Calu3 (cell line): ENCODE measurements at places on chromosomes 16 and 17. TPM values are rescaled to one million over a fixed set of nuclear protein-coding genes. Genes with fewer than 3 reads are reported as not detected.
A peak's percentile ranks its signal among the peaks of the same experiment; 100 is the strongest.

DNA sequence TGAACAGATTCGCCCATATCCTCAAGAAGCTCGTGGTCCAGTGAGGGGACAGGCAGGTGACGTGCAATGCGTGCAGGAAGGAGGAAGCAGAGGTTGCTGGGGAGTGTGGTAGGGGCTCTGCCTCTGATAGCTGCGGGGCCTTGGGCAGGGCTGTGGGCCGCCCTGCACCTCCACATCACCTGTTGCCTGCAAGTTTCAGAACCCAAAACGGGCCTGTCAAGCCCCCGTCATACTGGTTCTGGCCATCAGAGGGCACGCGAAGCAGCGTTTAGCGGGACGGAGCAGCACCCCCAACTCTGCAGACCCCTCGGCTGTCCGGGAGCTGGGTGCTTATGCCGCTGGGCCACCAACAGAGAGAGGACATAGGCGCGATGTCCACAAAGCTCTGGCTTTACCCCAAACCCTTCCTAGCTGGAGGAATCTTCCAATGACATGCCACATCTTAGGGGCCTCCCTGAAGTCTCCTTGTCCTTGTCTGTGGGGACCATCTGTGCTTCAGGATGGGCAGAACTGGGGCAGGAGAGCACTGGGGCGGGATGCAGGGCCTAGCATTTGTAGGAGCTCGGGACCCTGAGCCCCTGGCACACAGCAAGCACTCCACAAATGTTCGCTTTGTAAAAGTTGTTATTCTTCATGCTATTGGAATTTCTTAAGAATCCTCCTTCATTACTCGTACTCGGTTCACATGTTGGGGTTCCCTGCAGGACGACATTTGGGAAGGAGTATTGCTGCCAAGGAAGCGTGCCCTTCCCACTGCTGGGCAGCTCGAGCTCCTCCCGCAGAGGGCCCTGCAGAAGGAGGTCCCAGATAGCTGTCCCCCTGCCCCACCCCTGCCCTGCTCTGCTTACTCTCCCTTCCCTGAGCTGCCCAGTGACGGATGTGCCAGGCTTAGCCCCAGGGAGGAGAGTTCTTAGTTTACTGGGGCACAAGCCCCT lies 64.3 kb downstream of the CNGB1 start:
- H3K4me1 ChIP-seq: peaks cover 5% of the 10 kb centered on the region
- no peak for DNase-seq
- H3K27ac ChIP-seq: no peak overlapping the region

- H3K36me3 ChIP-seq: peaks cover 6% of the 10 kb centered on the region
- H3K27ac ChIP-seq: peak overlapping the region; percentile 69
- peak; percentile 70 for DNase-seq
These were observed 111.4 kb downstream of the UTP18 start for GRCh38 chr17:51371732-51372151.

The TMEM92 gene
- 4.8 and 8.9 TPM in 2 replicates for total RNA-seq

DNA sequence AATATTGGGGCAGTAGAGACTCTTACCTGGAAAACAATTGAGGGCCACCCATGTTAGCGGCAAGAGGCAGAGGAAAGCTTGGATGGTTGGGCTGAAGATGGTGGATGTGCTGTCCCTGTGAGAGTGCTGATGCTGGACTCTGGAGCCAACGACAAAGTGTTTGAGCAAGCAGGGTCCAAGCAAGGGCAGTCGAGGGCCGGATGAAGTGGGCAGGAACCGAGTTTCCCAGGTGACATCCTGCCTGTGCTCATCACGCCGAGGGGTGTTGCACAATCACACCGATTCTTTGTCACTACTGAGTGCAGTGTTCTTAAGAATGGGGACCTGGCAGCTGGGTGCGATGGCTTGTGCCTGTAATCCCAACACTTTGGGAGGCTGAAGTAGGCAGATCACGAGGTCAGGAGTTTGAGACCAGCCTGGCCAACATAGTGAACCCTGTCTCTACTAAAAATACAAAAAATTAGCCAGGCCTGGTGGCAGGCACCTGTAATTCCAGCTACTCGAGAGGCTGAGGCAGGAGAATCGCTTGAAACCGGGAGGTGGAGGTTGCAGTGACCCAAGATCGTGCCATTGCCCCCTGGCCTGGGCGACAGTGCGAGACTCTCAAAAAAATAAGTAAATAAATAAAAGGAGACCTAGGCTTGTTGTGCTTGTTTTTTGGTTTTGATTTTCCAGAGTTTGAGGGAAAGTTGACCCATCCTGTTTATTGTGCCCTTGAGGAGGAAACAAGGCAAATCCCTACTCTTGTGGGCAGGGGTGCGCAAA lies 6.1 kb downstream of the PYCARD start:
- no peaks in the 10 kb centered on the region for H3K27me3 ChIP-seq
- peaks cover 90% of the 10 kb centered on the region for H3K36me3 ChIP-seq
- peak overlapping the region; percentile 10 for H3K27ac ChIP-seq
- no peak overlapping the region for H3K4me3 ChIP-seq
- peaks cover 22% of the 10 kb centered on the region for H3K4me1 ChIP-seq
- no peak for DNase-seq

DNA sequence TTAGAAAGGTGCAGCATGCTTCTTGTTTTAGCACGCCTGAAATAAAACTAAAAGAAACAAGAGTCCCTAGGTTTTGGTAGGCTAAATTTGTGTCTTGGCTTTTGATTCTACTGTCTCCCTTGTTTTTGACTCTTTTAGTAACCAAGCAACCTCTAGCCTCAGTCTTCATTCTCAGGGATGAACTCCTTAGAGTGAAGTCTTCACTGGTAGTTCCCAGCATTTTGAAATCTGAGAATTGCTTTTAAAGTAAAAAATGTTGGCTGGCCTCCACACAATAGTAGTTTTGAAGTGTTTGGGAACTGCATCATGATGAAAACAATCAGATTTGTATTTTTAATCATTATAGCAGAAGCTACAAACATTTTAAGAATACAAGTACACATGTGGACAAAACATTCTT lies 6.1 kb upstream of the CDR2 start:
- DNase-seq: no peak
- H3K4me1 ChIP-seq: peaks cover 3% of the 10 kb centered on the region
- H3K36me3 ChIP-seq: no peaks in the 10 kb centered on the region
- no peaks in the 10 kb centered on the region for H3K27me3 ChIP-seq
- no peak overlapping the region for H3K27ac ChIP-seq

The FAAP100 gene
- 39.4 and 39.7 TPM in 2 replicates for total RNA-seq

The GFER gene
- 40.8 and 43.5 TPM in 2 replicates for total RNA-seq

The GFAP gene
- total RNA-seq: not detected in 2 replicates

The ITGAD gene
- total RNA-seq: not detected in 2 replicates

The DPEP2 gene
- total RNA-seq: not detected in 2 replicates

GRCh38 chr17:82241183-82241925 lies 12.5 kb downstream of the SLC16A3 start:
- H3K27ac ChIP-seq: peak overlapping the region; percentile 58
- peaks cover 86% of the 10 kb centered on the region for H3K36me3 ChIP-seq
- no peaks in the 10 kb centered on the region for H3K27me3 ChIP-seq

- H3K4me1 ChIP-seq: peaks cover 44% of the 10 kb centered on the region
- peaks cover 46% of the 10 kb centered on the region for H3K36me3 ChIP-seq
- H3K27me3 ChIP-seq: peaks cover 13% of the 10 kb centered on the region
- H3K4me3 ChIP-seq: peak within 1 kb of the TSS; percentile 73
These were observed at the start of gene TIMP2 for GRCh38 chr17:78925234-78925633. Gene TIMP2, minus strand, starts transcription at chr17:78925387. Its CDS starts 299 bp downstream, at chr17:78925088.

GRCh38 chr16:61149709-61150108 lies 886.5 kb downstream of the CDH8 start:
- H3K4me3 ChIP-seq: no peak overlapping the region
- H3K27ac ChIP-seq: no peak overlapping the region
- no peak for DNase-seq
- no peaks in the 10 kb centered on the region for H3K4me1 ChIP-seq
- no peaks in the 10 kb centered on the region for H3K27me3 ChIP-seq

The ACSM3 gene
- total RNA-seq: 49.5 and 65.0 TPM in 2 replicates

GRCh38 chr16:72635104-72635503 lies 412.8 kb downstream of the ZFHX3 start:
- H3K27ac ChIP-seq: no peak overlapping the region
- H3K4me1 ChIP-seq: peaks cover 8% of the 10 kb centered on the region
- H3K4me3 ChIP-seq: no peak overlapping the region
- no peak for DNase-seq
- H3K27me3 ChIP-seq: no peaks in the 10 kb centered on the region
